ENCODE measurements at places on chromosomes 2 and 18.
A peak's percentile ranks its signal among the peaks of the same experiment; 100 is the strongest.

- peak; percentile 4 for DNase-seq
These were observed 54.9 kb upstream of the CAPN13 start for GRCh38 chr2:30862054-30862651.

DNA sequence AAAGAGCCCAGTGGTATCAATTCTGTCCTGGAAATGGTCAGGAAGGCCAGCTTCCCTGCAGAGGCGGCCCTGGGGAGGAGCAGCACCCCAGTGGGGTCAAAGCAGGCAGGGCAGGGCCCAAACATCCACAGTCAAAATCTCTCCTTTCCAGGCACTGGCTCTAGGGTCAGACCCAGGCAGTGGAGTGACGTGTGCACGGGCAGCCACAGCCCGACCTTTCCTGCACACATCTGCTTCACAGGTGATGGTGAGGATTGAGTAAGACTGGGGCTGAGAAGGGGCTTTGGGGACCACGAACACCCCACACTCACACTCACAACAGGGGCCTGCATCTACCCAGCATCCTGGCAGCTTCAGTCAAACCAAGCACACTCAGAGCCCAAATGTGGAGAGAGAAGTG is 97.8 kb upstream of the GLI2 start:
- no peak for DNase-seq

DNA sequence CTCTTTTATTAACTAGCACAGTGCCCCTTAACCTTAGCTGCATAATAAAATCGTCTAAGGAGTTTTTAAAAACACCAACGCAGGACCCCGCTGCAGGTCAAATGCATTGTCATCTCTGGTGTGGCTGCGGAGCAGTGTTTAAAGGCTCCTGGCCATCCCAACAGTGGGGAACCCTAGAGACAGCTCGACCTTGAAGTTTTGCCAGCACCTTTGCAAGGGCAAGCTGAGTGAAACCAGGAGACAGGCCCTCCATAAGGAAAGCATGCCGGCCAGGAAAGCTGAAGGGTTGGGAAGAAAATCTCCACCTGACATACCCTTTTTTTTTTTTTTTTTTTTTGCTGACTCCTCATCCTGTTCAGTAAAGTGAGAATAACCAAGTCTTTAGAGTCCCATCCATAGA is 349.0 kb downstream of the CMPK2 start:
- no peak for DNase-seq

GRCh38 chr2:174607989-174608865 is 10.6 kb upstream of the WIPF1 start:
- DNase-seq: no peak

DNA sequence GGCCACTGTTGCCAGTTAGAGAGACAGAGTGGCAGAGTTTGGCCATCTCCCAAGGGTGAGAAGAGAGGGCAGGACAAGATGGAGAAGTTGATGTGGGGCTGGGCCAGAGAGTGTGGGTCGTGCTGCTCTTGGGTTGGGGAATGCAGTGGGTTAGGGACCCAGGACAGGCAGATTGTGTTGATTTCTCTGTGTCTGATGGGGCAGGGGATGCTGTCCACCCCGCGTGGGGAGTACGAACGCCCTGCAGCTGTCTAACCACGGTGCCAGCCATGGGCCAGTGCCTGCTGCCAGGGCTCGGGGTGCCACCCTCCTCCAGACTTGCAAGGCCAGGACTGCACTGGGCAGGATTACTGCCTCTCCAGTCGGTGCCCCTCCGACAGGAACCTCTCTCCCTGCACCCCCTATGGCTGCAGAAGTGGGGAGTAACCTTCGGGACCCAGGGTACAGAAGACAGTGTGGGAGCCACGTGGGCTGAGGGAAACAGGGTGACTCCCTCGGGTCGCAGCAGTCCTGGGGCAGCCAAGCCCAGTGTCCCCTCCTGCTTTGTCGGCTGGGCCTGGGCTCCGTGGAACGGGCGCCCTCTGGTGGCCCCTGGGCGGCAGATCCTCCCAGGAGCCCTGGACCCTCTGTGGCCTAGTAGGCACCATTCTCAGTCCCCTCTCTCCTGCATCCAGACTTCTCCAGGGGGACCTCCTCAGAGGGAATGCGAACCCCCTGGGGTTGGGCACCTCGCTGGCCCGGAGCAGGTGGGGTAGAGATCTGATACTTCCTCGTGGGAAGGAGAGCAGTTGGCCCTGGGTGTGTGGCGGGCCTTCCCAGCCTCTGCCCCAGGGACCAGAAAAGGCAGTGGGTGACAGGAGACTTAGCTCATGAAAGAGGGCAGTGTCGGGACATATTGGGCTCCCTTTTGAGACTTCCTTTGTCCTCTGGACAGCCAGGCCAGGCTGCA is 2.7 kb downstream of the GPC1 start:
- peak; percentile 51 for DNase-seq

- DNase-seq: no peak
These were observed 64.0 kb upstream of the ZEB2 start for GRCh38 chr2:144583741-144584453.

DNA sequence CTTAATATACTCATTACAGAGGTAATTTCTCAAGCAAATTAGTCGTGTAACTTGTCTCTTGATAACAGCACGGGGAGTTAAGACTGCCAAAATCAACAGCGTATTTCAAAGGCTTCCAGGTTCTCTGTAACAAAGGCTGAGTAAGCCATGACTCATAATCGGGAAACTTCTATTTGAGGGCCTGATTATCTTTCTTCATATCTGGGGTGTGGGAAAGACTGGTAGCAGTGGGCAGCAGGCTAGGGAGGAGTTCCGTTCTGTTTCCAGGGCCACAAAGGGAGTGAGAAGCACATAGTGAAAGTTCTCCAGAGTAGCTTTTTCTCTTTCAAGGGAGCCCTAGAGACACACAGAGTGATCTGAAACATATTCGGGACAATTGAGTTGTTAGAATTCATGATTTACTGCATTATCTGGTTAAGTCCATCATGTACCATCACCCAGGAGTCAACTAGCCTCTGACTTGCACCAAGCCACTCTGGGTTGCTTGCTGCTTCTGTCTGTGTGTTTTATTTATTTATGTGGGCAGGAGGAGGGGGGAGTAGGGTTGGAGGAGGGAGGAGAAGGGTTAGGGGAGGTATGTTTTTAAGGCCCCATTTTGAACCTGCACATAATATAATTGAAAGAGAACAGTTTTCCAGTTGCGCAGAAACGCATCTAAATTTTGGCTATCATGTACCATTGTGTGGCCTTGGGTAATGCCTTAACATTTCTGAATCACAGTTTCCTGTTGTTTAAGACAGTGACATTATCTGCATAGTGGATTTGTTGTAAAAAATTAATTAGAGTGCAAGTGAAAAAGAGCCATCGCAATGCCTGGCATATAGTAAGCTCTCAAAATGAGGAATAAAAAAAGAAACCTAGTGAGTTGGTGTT is 80.5 kb upstream of the ITPRID2 start:
- no peak for DNase-seq

DNA sequence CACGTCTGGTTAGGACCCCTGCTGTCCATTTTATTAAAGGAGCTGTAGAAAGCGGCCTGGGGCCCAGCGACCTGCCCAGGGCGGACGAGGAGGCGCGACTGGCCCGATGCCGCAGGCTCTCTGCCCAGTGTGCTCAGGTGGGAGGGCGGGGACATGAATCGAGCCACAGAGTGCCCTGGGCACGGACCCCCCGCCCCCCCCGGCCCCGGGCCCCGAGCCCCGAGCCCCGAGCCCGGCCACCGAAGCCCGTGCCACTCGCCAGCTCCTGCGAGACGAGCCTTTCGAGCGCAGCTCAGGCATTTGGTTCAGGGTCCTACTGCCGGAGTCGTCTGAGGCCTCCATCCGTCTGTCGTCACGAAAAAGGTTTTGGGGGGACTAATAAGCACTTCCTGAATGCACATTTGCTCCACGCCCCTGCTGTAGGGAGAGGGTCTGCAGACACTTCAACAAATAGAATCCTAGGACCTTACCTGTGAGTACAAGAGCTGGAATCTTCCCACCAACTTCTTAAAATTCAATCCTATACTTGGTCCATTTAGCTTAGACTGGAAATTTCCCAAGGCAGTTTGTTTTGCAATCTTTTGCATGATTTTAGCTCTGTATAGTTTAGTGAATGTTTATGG is 602 bp upstream of the ADAM17 start:
- DNase-seq: no peak

- DNase-seq: no peak
These were observed 65.4 kb downstream of the TRIP12 start for GRCh38 chr2:229856413-229856812.

- DNase-seq: peak; percentile 46
These were observed 187.5 kb downstream of the TWIST2 start for GRCh38 chr2:239035361-239035814.

GRCh38 chr2:151766437-151767153 is 32.3 kb upstream of the NEB start:
- no peak for DNase-seq

- no peak for DNase-seq
These were observed 153.3 kb downstream of the TPGS2 start for GRCh38 chr18:36675542-36675941.

DNA sequence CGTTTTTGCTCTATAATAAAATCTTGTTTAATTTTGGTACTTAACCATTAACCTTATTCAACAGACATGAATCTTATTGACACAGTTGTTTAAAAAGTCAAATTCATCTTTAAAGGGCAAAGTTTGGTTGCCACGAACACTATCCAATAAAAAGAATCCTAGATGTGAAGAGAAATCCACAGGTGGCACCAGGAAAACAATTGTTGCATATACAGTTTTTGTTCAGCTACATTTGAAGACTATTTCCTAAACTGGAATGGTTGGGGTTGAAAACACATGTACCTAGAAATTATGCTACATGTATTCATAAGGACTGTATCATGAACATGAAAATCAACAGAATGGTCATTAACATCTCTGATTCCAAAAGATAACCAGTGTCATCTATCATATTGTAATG is 71.1 kb upstream of the GULP1 start:
- no peak for DNase-seq

- no peak for DNase-seq
These were observed 17.5 kb downstream of the CAPN13 start for GRCh38 chr2:30789670-30790210.

- no peak for DNase-seq
These were observed 795.1 kb upstream of the DDX18 start for GRCh38 chr2:117019357-117019756.

GRCh38 chr18:11518788-11519685 is 90.4 kb upstream of the SLC35G4 start:
- no peak for DNase-seq

- DNase-seq: no peak
These were observed 37.5 kb downstream of the CMPK2 start for GRCh38 chr2:6828299-6828584.

DNA sequence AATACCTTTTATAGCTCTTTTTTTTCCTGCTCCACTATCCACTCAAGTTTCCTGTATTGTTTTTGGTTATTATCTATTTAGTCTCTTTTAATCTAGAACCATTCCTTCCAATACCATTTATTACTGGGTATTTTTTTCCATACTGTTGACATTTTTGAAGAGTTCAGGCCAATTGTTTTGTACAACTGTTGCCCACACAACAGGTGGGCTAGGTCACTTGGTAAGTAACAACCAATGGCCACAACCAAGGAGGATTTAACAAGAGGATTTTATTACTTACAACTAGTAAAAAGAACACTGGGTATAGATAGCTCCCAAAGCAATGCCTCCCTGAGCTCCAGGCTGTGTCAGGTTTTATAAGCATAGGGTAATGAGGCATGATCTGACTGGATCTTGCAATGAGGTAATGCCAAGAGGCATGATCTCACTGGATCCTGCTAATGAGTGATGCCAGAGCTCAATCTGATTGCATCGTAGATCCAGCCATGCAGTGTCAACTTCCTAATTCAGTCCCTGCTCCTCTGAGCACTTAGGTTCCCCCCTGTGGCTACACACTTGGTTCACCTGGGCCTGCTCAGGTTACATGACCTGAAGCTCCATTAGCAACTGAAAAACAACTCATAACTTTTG is 7.1 kb upstream of the CEP68 start:
- DNase-seq: no peak

GRCh38 chr2:42914314-42914713 is 121.9 kb upstream of the HAAO start:
- no peak for DNase-seq

GRCh38 chr2:37625156-37625555 is 46.3 kb downstream of the CDC42EP3 start:
- DNase-seq: no peak

DNA sequence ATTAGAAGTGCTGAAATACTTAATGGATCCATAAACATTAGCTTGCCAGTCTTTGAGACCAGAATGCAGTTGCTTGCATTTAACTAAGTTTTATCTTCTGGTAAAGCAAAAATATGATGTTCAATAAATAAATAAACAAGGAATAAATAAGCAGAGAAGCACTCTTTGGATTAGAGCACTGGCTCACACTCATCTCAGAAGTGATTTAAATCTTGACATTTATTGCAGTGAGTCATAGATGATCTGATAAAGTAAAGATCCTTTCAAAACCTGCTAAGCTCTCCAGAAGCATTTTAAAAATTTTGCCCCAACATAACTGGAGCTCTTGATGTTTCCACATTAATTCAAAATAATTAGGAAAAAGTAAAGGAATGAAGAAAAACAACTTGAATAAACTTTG is 66.8 kb downstream of the KYNU start:
- DNase-seq: no peak

GRCh38 chr18:75344615-75345014 is 82.9 kb downstream of the SMIM21 start:
- DNase-seq: no peak

GRCh38 chr2:19863303-19864041 is 38.3 kb downstream of the TTC32 start:
- peak; percentile 51 for DNase-seq

GRCh38 chr2:220871909-220872308 is 700.2 kb downstream of the EPHA4 start:
- DNase-seq: no peak

- no peak for DNase-seq
These were observed 51.1 kb downstream of the MTHFD2 start for GRCh38 chr2:74249406-74250122.
